T-helper 2 cell (primary cell): ENCODE measurements at places on chromosomes 7 and 10.

GRCh38 chr7:2313450-2314208, 612 bp downstream of the SNX8 start:
- no peak for DNase-seq

DNA sequence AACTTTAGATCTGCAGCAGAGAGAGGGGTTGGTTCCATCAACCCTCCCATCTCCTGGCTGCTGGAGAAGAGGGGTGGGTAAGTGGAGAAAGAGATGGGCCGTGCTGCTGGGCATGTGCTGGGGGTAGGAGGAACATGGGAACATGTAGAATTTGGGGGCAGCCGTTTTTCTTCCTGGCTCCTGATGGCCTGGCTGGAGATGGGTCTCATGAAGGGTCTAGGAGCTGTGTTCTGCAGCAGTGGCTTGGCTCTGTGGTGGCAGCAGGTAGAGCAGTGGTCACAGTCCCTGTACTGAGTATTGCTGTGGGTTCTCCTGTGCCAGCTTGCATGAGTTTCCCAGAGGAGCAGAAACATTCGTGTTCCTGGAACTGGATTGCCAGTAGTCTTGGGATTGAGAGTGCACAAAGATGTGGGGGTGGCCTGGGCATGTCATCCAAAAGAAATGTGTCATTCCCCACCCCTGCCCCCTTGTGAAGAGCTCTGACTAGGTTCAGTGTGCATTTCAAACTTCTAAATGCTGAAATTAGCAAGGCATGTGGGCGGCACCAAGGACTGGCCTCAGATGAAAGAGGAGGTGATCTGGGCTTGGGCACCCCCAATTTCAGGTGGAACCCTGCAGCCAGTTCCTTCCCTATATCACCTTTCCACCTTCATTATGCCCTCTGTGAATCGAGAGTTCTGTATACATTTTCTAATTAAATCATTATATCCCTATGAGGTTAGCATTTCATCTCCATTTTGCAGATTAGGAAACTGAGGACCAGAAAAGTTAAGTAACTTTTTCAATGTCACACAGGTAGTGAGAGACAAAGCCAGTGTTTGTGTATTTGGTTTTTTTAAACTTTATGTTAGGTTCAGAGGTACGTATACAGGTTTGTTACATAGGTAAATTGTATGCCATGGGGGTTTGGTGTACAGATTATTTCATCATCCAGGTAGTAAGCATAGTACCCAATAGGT, 2.1 kb downstream of the CHST3 start:
- DNase-seq = no peak

GRCh38 chr7:2154121-2154520, 78.6 kb downstream of the MAD1L1 start:
- DNase-seq = no peak

DNA sequence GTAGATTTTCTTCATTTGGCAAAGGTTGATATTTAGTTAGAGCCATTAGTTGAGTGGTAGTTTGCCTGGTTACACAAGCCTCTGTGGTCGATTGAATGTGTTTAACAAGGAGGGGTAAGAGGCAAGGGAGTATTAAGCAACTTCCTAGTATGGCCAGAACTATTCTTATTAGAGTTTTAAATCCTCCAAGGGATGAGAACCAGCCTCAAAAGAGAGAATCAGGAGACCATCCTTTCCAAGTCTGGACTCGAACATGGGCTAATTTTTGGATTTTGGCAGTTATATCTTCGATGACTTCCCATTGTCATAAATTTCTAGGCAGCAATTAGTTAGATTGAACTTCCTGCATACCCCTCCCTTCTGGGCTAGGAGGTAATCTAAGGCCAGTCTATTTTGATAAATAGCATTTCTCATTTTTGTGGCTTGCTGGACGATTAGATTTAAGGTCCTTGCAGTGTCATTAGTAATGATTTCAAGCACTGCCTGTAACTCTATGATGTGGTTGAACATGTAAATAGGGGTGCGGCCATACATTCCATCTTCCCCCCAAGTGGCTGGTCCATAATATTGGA, 219.5 kb upstream of the KCND2 start:
- DNase-seq = no peak

- DNase-seq = no peak
These were observed 30.7 kb downstream of the EN2 start for GRCh38 chr7:155488483-155489127.
